AG09319 (cell line): ENCODE measurements at places on chromosomes 16 and 17.
A peak's percentile ranks its signal among the peaks of the same experiment; 100 is the strongest.

DNA sequence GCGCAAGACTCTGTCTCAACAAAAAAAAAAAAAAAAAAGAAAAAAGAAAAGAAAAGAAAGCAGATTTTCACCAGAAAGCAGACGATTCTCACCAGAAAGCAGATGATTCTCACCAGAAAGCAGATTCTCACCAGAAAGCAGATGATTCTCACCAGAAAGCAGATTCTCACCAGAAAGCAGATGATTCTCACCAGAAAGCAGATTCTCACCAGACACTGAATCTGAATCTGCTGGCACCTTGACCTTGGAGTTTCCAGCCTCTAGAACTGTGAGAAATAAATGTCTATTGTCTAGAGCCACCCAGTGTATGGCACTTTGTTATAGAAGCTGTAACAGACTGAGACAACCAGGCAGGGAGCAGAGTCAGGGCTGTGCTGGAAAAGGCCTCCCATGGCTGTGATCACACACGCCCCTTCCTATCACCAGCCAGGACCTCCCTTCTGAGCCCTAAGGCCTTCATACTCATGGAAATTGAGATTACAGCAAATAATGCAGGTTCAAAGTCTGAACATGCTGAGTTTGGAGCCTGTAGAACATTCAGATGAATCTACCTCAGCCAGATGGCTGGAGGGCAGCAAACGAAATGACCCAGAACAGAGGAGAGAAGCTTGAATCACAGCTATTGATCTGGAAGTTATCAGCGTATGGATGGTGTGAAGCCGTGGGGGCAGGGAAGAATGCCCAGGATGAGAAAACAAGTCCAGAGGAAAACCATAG, 309.3 kb downstream of the SLC39A11 start:
- DNase-seq, result no peak

GRCh38 chr17:40647624-40648383, at the start of gene SMARCE1:
TSS of gene SMARCE1 (minus strand) at chr17:40647818. CDS start at chr17:40645802, 2,016 bp downstream.
- DNase-seq, result peak; percentile 31

GRCh38 chr16:85126705-85127378, 14.6 kb upstream of the CIBAR2 start:
- peak; percentile 52 for DNase-seq

- DNase-seq, result no peak
These were observed 358.5 kb upstream of the PMFBP1 start for GRCh38 chr16:72530434-72530833.

DNA sequence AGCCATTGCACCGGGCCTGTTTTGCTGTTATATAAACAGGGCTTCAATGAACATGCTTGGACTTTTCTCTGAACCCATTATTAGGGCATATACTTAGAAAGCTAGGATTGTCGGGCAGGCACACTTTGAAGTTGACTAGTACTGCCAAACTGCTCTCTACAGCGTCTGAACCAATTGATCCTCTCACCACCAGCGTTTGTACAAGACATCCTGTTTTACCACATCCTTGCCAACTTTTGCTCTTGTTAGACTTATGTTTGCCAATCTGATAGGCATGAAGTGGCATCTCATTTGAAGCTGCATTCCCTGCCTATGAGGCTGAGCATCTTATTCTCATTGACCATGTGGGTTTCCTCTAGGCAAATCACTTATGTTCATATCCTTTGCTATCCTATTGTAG, 7.4 kb upstream of the PPP1R9B start:
- DNase-seq, result no peak

- DNase-seq, result no peak
These were observed 13.5 kb upstream of the ABAT start for GRCh38 chr16:8660841-8661301.

- no peak for DNase-seq
These were observed 13.7 kb downstream of the ALOX12B start for GRCh38 chr17:8073627-8074484.

- DNase-seq, result peak; percentile 3
These were observed 48.5 kb upstream of the HELZ start for GRCh38 chr17:67293251-67294203.

DNA sequence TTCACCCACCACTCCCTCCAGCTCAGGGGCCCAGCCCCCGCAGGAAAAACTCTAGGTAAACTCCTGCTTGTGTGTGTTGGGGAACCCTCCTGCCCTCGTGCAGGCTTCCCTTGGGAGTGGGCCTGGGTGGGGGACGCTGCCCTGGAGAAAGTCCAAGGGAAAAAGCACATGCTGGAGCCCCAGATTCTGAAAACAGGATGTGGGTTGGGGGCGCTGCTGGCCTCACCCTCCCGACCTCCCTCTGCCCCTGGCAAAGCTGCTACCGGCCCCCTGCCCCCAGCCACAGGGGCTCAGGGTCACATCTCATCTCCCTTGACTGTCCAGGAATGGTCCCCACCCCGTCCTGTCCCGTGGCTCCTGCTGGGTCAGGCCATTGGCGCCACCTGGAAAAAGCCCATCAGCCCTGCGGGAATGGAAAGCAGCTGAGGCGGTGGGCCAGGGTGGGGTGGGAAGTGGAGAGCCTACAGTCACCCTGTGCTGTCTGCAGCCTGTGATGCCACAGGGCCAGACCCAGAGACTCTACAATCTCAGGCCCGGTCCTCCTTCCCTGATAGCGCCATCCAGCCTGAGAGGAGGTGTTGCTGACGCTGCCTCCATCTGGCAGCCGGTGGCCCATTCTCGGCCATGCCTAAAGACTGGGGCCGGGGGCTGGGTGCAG, 2.5 kb upstream of the GJD3 start:
- DNase-seq, result no peak

DNA sequence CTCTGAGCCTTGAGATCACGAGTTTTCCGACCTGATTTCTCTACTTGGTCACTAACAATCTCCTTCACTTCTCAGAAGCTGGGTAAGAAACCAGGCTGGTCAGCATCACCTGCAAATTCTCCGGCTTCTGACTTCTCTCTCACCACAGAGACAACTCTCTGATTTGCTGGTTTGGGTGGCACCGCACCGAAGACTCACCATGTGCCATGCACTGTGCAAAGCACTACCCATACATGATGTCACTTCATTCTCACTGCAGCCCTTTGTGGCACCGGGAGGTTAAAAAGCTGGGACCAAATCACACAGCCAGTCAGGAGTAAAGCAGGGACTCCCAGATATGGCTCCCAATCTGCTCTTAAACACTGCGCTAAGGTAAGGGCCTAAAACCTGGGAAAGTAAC, 647 bp downstream of the VAC14 start:
- no peak for DNase-seq

- DNase-seq, result no peak
These were observed 1.3 kb downstream of the MAPK8IP3 start for GRCh38 chr16:1707193-1707790.

- no peak for DNase-seq
These were observed 79.9 kb downstream of the PLXDC1 start for GRCh38 chr17:39071573-39071972.

DNA sequence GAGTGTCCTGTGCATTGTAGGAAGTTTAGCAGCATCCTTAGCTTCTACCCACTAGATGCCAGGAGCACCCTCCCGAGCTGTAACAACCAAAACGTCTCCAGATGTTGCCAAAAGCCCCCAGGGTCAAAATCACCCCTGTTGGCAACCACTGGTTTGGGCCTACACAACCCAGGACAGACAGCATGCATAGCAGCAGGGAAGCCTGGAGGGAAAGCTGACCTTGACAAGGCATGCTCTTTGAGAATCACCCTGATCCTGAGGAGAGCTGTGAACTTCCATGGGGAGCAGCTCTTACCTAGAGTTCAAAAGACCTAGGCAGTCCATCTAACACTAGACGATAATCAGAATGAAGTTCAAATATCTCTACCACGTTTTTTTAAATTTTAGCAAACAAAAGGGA, 9.2 kb downstream of the SKAP1 start:
- DNase-seq, result no peak

- DNase-seq, result peak; percentile 69
These were observed 8.8 kb downstream of the JUP start for GRCh38 chr17:41777574-41778188.

DNA sequence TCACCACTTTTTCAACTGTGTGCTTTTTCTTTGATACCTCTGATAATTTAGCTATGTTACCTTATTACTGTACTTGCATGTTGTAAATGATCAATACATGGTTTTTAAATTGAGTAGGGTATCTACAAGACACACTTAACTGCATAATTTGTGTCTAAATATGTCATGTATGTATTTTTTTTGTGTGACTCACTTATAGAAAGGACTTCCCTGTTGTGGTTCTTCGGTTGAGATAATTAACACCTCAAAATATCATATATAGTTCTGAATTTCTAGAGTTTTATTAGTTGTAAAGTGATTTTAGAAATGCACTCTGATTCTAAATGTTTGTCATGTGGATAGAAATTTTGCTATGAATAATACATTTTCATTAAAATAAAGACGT, 14.5 kb upstream of the KRT222 start:
- DNase-seq, result no peak

- no peak for DNase-seq
These were observed 3.0 kb downstream of the KCNJ12 start for GRCh38 chr17:21379080-21379711.

DNA sequence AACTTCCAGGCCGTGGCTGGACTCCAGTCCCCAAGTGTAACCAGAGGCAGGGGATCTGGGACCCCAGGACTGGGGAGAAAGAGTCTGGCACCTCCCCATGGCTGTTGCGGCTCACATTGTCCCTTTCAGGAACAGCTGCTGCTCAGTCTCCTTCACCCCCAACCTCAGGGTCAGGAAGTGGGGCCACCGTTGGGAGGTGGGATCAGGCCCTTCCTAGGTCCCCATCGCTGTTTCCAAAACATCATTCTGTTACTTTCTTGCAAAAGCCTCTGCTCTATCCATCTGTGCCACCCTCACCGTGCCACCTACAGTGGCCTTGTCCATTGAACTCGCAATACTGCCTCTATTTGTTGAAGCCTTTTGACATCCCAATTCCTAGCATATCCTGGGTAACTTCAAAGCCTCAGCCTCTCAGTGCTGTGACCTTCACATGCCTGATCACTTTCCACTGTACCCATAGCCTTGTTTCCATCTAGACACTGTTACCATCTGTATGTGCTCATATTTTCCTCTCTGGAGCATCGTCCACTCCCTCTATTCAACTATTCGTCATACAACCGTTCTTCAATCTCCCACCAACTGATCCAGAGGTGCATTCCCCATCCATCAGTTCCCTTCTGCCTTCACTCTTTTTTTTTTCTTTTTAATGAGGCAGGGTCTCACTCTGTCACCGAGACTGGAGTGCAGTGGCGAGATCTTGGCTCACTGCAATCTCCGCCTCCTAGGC, 15.0 kb upstream of the SRCIN1 start:
- no peak for DNase-seq

GRCh38 chr17:77285594-77286390, 145.0 kb downstream of the SEC14L1 start:
- DNase-seq, result no peak

GRCh38 chr16:19588661-19589060, 33.2 kb downstream of the VPS35L start:
- no peak for DNase-seq

- peak; percentile 32 for DNase-seq
These were observed 16.5 kb upstream of the PRM1 start for GRCh38 chr16:11297492-11298142.

- no peak for DNase-seq
These were observed 26.0 kb downstream of the TK2 start for GRCh38 chr16:66523861-66524354.

DNA sequence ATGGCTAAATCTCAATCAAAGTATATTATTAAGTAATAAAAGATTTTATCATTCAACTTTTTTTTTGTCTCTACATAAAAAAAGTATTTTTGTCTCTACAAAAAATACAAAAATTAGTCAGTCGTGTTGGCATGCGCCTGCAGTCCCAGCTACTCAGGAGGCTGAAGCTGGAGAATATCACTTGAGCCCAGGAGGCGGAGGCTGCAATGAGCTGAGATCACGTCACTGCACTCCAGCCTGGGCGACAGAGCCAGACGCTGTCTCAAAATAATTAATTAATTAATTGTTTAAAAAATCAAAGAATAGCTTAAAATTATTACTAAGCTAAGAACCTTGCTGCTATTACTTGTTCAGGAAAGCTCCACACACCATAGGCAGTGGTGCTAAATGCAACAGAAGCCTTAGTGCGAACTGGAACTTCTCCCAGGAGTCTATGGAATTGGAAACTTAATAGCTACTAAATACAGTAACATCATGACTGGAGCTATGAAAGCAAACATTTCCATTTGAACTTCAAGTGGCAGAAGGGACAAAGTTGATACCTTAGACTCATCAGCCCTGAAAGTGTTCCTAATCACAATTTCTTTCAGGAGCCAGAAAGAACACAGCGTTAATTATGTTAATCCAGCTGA, 22.6 kb downstream of the ADCY9 start:
- no peak for DNase-seq

DNA sequence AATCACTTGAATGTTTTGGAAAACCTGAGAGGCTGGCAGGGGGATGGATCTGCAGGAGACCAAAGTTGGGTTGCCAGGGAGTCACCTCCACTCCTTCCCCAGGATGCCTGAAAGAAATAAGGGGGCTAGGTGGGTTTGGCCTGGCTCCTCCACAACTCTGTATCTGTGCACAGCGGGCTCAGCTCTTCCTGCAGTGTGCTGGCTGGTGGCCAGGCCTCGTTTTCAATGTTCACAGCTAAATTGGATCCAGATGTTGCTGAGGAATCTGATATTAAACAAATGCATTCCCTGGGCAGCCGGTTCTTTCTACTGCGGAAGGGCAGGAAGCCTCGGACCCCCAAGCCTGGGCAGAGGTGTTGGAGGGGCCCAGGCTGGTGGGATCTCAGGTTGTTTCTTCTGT, 106.2 kb downstream of the N4BP1 start:
- peak; percentile 81 for DNase-seq

GRCh38 chr16:79370736-79371135, 229.8 kb downstream of the MAF start:
- DNase-seq, result no peak

DNA sequence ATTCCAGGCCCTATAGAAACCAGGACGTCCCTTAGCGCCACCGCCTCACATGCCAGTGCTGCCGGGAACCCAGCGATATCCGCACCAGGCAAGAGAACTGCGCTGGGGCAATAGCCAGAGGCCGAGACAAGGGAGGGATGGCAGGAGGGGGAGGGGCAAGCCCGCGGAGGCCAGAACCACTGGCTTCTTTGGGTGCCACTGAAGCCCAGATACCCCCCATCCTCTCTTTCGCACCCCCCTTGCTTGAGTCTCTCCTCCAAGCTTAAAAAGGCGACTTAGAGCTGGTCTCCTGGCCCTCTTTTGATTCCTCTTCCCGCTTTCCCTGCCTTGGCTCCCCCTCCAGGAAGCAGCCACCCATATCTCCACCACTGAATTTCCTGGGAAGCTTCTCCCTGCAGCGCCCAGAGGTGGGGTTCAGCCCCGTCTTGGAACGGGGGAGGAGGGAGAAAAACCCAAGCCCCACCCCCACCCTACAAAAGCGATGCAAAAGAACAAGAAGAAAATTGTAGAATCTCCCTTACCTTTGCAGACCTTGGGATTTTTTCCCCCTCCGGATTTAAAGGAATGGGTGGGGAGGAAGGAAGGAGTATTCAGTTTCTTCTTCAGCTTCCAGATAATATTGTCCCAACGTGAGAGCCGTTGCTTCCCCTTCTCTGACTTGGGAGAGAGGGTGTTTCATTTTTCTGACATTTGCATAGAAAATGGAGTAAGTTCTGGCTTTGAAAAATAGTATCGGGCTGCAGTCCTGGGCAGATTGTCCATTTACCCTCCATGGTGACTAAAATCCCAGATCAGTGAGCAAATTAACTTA, 622 bp downstream of the HOXB6 start:
- DNase-seq, result no peak

- no peak for DNase-seq
These were observed 2.3 kb downstream of the CCL4 start for GRCh38 chr17:36105781-36106492.

- no peak for DNase-seq
These were observed 474.3 kb upstream of the TOM1L1 start for GRCh38 chr17:54426296-54426886.
